Bronchial epithelial cell (primary cell): ENCODE measurements at places on chromosomes 3 and 15.

GRCh38 chr15:59605994-59606393, 5.6 kb upstream of the GCNT3 start:
- DNase-seq: no peak

DNA sequence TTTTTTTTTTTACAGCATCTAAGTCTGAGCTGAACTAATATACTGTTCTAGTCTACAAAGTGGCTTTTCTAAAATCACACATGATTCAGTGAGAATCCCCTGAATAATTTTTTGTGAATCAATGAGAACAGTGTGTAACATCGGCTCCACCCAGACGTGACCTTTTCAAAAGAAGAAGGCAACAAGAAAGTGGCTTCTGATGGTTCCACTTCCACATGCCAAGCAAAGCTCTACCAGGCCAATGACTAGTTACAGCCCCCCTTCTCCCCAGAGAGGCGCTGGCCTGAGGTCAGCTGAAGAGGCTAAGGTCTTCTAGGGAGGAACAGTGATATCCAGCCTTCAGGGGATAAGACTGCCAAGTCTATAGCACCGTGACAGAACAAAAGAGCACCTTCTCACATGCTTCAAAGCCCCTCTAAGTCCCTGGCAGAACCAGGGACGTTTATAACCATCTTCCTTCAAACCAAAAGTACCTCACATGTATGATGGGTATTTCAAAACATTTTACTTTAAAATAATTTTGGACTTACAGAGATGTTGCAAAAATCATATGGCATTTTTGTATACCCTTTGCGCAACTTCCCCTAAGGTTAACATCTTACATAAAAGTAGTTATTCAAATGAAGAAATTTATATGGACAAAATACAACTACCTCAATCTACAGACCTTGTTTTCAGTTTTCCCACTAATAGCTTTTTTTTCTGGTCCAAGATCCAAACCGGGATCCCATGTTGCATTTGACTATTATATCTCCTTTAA, 177.9 kb downstream of the OSBPL10 start:
- no peak for DNase-seq

DNA sequence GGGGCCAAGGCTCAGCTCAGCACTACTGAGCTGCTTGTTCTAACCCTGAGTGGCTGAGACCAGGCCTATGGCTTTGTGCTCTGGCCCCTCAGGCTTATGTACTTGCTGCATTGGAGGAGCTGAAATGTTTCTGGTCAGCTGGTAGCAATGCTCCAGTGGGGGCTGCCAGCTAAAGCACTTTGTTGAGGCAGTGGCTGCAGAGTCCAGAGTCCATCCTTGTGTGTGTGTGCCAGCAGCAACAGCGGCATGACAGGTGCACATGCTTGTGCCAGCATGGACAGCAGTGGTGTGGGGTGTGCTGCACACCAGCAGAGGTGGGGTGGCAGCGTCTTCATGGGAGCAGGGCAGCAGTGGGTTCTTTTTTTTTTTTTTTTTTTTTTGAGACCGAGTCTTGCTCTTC, 169.1 kb downstream of the VPS8 start:
- no peak for DNase-seq

- DNase-seq: no peak
These were observed 83.0 kb upstream of the PDZRN3 start for GRCh38 chr3:73707772-73708171.

- DNase-seq: peak; percentile 32
These were observed 732.4 kb upstream of the BCHE start for GRCh38 chr3:166569589-166569988.

GRCh38 chr3:51620543-51620942, 50.5 kb upstream of the TEX264 start:
- DNase-seq: peak; percentile 13

- DNase-seq: no peak
These were observed 329.2 kb upstream of the LRRC3B start for GRCh38 chr3:26293329-26293844.

DNA sequence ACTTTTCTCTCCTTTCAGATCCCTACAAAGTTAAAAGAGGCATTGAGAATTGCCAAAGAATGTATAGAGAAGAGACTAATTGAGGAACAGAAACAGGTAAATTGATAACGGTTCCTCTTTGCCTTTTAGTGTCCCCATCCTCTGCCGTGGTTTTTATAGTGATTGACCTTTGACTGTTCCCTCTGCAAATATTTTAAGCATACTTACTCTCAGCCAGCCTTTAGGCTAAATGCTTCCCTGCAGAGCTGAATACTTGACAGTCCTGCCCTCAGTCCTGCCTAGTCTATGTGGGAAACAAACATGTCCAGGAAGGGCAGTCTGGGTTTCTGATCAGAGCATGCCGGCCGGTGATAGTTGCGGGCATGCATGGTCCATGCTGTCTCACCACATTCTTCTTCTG, 24.7 kb downstream of the PDHB start:
- DNase-seq: no peak

GRCh38 chr15:62109437-62109836, 42.7 kb downstream of the C2CD4A start:
- DNase-seq: no peak

DNA sequence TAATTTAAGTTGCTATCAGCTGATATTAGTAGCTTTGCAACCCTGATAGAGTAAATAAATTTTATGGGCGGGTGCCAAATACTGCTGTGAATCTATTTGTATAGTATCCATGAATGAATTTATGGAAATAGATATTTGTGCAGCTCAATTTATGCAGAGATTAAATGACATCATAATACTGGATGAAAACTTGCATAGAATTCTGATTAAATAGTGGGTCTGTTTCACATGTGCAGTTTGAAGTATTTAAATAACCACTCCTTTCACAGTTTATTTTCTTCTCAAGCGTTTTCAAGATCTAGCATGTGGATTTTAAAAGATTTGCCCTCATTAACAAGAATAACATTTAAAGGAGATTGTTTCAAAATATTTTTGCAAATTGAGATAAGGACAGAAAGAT, 70.0 kb downstream of the ECT2 start:
- DNase-seq: no peak

DNA sequence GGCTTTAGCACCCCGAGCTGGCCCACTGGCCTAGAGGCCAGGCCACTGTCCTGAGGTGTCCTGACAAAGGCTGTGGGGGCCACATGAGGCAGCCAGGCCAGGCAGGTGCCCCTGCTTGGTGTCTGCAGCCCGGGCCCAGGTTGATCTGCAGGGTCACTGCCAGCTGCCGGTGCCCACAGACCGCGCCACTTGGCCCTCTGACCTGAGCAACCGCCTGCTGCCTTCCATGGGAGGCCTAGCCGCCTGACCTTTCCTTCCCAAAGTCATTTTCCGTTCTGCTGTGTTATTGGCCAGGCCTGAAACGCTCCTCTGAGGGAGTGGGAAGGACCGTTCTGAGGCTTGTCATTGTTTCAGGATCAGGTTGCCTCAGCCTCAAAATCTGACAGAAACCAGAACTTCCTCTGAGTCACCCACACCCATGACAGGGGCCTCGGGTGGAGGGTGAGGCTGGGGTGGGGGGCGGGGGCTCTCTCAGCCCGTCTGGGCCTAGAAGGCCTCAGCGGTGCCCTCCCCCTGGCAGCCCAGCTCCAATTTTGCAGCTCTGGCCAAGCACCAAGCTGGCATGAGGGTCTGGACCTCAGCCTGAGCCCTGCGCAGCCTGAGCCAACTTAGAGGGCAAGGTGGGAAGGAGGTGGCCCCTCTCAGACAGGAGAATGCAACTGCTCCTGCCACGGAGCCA, 140.7 kb upstream of the MEF2A start:
- peak; percentile 82 for DNase-seq

- no peak for DNase-seq
These were observed 249.8 kb downstream of the ALCAM start for GRCh38 chr3:105616374-105617121.

DNA sequence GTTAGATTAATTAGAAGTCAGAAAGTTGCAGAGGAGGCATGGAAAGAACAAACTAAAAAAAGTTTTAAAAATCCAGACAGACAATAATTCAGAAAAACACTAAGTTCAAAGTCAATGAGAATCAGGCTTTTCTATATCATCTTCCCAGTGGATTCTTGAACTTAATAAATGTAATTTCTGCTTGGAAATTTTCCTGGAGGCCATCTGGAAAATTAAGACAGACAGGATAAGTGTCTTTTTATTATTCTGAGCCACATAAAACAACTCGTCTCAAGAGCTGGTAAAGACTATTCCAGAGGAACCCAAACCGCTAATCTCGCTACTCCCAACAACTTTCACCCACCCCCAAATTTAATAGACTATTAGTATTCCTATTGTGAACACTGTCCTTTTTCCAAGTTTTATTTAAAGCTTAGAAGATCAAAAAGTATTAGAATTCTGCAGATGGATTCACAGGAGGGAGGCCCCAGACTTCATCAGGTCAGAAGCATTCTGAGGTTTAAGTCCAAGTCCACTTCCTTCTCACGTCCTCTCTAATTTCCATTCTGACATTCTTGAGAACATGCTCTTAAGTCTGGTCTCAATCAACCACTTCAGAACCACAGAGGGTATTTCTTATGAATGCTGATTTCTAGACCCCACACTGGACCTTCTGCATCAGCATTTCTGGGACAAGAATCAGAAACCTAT, 61.3 kb downstream of the ERC2 start:
- DNase-seq: no peak
